Stimulated activated CD8-positive, alpha-beta memory T cell treated with anti-CD3 and anti-CD28 coated beads, Interleukin-2, amount 100 ng/mL, for 1 hour (primary cell): ENCODE measurements at places on chromosomes 2 and 18.

DNA sequence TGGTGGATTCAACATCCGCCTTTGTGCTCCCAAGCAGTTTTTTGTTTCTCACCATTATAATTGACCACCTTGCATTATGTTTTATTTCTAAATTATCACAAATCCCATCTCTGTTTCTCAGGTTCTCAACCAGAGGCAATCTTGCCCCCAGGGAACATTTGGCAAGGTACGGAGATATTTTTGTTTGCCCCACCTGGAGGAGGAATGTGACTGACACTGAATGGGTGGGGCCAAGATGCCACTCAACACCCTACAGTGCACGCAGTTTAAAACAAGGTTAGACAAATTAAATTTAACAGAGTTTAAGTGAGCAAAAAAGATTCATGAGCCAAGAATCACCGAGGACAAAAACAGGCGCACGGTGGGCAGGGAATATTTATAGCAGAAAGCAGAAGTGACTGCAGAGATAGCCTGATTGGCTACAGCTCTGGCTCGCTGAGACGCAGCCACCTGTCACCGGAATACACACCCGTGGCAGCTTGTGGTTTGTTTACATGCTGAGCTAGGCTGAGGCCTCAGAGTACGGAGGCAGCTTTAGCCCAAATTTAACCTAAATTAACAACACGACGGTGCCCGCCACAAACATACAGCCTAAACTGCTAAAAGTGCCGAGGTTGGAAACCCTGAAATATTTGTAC lies 150.0 kb upstream of the ALKAL2 start:
- DNase-seq: peak; percentile 33

DNA sequence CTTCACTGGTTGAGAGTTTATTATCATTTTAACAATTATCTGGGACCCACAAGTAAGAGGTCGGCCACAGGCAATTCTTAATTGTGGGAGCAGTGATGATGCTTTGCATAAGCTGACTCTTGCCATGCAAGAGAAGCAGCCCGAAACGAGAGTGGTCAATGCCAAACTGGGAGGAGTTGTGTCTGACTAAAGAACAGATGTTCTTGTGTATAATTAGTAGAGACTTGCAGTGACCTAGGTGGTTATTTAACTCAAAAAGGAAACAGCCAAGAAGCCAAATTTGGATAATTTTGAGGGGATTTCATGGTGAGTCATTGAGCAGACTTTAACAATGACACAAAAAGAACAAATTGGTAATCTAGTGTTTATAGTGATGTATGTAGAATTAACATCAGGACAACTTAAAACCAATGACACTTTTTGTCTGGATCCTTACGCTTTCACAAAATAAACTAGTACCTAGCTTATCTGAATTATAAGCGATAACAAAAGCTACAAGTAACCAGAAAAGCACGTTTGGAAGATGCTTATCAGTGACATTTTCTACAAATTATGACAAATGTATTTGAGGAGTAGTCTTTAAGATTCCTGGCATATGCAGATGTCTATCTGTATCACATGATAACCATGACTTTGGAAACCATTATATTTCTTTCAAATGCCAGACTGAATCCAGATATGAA lies 184.7 kb upstream of the DLGAP1 start:
- no peak for DNase-seq

GRCh38 chr2:142585785-142586184 lies 291.7 kb upstream of the KYNU start:
- DNase-seq: no peak

GRCh38 chr2:8472545-8473323 lies 209.1 kb upstream of the ID2 start:
- no peak for DNase-seq

DNA sequence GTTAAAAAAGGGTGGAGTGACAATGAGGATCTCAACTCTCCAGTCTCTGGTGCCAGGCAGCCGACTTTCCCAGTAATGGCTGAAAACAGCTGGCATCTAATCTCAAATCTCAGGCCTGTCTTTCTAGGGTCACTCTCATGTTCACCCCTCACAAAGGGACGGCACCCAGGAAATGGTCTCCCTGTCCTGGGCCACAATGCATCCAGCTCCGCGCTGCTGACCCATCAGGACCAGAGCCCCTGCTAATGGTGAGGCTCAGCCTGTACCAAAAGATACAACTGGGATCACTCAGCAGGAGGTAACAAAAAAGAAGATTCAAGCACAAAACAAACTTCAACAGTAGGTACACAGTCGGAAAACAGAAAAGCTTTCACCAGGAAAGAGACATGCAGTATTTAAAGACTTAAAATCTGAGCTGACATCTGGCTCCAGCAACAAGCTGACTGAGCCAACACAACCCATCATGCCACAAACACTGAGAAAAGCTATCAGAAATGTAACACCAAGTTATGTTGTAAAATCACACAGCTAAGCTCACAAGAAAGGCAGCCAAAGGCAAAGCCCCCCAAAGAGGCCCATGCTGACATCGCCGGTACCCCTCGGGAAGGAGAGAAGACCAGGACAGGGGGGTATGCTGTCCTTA lies 13.6 kb upstream of the KIDINS220 start:
- no peak for DNase-seq

DNA sequence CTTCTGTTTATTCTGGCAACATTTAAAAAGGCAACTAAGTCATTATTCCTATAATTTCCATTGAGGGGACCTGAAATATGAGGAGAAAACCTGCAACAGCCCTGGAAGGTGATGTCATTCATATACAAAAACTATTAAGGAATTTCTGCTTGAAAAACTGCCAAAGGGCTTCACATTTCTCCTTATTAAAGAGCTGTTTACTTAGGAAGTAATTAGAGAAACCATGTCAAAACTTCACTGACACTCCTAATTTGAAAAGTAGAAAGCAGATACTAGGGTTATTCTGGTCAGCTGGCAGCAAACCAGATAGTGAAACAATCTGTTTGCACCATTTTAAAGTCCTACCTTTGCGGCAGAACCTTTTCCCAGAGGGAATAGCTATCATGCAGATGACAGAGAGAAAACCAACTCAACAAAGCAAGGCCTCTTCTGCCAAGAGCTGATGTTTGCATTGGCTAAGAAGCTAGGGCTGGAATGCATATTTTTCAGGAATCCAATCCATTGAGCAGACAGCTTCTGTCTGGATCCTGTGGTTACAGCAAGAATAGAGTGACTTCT lies 592.2 kb upstream of the SYT4 start:
- DNase-seq: no peak

- DNase-seq: no peak
Observed at GRCh38 chr18:71598374-71598773, 945.8 kb downstream of the CBLN2 start.

- no peak for DNase-seq
Observed at GRCh38 chr2:59779571-59779970, 773.9 kb downstream of the BCL11A start.

- no peak for DNase-seq
Observed at GRCh38 chr2:97932975-97933662, 62.6 kb downstream of the TMEM131 start.

- no peak for DNase-seq
Observed at GRCh38 chr18:59631583-59632181, 65.5 kb downstream of the CCBE1 start.

DNA sequence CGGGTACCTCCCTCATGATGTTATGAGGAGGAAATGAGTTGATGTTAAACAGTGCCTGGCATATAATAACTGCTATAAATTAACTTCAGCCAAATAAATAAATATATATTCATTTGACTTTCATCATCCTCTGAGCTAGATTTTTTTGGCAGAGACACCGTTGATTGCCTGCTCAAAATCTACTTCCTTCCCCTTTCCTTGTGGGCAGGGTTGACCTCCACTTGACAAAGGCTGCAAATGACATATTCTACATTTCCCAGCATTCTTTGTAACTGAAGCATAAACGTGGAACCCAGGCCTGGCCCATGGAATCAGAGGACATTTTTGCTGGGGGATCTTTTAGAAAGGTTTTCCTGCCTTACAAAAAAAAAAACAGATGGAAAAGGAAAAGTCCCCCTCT lies 177.8 kb downstream of the TXNL1 start:
- no peak for DNase-seq

DNA sequence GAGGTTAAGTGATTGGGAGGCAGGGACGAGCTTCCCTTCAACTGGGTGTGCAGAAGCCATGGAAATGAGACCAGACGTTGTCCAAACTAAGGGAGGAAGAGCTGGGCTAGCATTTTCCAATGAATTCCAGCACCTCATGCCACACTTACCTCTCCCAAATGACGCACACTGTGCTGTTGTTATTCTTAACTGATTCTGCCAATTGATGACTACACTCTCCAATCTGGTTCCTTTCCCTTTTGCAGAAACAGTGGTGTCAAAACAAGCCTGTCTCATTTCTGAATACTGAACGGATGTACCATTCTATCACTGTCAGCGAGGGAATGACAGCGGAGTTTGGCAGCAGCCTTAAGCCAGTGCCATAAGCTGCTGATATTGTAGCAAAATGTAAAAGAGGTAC lies 380.5 kb upstream of the HNRNPA3 start:
- DNase-seq: no peak

GRCh38 chr2:10195278-10196109 lies 73.0 kb downstream of the RRM2 start:
- DNase-seq: no peak

DNA sequence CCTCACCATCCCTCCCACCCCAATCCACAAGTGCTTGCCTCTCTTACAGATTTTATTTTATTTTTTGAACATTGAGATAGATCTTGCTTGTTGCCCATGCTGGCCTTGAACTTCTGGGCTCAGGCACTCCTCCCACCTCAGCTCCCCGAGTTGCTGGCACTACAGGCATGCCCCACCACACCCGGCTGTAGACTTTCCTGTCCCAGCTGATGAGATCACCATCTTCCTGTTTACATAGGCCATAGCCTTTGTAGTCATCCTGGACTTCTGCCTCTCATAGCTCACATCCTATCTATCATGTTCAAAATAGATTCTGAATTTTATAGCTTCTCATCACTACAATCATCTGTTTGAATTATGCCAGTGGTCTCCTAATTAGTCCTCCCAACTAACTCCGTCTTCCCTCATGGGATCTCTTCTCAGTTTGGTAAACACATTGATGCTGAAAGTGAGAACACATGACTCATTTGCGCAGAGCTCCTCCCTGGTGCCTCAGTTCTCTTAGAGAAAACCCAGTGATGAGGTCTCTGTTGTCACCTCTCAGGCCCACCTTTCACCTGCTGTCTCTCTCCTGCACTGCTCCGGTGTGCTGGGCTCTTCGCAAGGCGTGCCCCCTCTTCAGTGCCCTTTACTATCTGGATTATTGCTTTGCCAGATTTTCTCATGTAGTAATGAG lies 243.0 kb downstream of the ZNF407 start:
- no peak for DNase-seq

- DNase-seq: no peak
Observed at GRCh38 chr2:97699765-97700444, 13.5 kb upstream of the ZAP70 start.

GRCh38 chr2:149134335-149134923 lies 95.9 kb downstream of the LYPD6B start:
- DNase-seq: no peak

GRCh38 chr2:143679617-143680016 lies 550.4 kb downstream of the ARHGAP15 start:
- DNase-seq: no peak

GRCh38 chr2:46632349-46632748 lies 153.0 kb downstream of the TMEM247 start:
- no peak for DNase-seq

GRCh38 chr2:156329031-156329926 lies 3.2 kb downstream of the NR4A2 start:
- no peak for DNase-seq

DNA sequence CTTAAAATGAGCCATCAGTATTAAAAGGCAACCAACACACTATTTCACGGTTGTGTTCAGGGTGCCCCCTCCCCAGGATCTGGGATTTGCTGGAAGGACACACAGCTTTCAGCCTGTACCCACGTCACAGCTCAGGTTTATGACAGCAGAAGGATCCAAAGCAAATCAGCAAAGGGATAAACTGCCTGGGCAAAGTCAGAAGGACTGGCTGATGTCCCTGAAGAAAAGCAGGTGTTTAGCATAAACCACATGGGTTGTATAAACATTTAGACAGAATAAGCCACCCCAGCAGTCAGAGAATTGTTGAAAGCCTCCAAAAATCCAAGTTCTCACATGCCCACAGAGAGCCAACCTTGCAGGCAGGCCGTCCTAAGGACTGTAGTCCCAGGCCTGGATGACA lies 63.9 kb downstream of the CD226 start:
- no peak for DNase-seq

GRCh38 chr2:8552293-8552801 lies 129.5 kb upstream of the ID2 start:
- DNase-seq: no peak

DNA sequence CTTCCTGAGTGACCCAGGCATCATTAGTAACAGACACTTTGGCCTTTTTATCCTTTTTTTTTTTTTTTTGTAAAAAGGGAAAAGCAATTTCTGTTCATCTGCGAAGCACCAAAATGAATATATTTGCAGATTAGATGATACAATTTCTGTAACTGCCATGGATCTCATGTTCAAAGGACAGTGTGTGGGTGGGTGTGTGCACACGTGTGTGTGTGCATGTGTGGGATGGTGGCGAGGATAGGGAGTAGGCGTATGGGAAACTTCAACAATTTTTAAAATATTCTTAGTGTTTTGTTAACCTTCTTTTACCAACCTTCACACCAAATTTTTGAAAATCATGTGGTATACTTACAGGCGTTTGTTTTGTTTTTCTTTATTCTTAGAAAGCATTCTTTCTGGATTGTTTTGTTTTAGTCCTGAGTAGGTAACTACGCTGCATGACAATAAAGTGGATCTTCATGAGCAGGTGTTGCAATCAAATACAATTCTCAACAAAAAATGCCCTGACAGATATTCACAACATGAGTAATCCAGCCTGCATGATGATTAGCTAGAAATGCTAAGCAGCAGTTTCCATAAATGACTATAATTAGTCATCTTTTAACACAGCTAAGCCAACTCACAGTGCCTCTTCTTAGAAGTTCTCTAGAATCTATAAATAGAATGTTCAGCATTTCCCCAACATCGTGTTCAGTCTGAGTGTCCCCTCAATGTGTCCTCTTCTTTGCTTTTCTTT lies 53.5 kb upstream of the RMDN2 start:
- no peak for DNase-seq

- DNase-seq: no peak
Observed at GRCh38 chr2:96320728-96321622, 4.1 kb upstream of the ITPRIPL1 start.

- DNase-seq: no peak
Observed at GRCh38 chr2:218033590-218034496, 31.0 kb upstream of the TNS1 start.

- DNase-seq: no peak
Observed at GRCh38 chr2:160308915-160309314, 108.8 kb upstream of the ITGB6 start.

GRCh38 chr2:98579926-98580325 lies 28.4 kb downstream of the COA5 start:
- no peak for DNase-seq

- no peak for DNase-seq
Observed at GRCh38 chr2:6814312-6814711, 51.4 kb downstream of the CMPK2 start.

- DNase-seq: no peak
Observed at GRCh38 chr18:48949606-48950535, 894 bp downstream of the SMAD7 start.

DNA sequence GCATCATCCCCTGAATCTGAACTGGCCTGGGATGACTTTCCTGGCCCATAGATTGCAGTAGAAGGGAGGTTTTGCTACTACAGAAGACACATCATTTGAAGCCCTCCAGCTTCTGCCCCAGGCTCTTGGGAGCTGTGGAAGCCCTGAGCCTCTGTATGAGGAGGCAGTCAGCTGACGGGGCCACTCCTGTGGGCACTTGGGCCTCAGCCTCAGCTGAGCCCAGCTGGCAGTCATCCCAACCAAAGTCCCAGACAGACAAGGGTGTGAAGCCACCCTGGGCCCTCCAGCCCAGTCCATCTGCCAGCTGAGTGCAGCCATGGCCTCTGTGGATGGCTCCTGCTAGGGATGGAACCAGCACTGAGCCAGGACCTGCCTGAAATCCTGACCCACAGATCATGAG lies 502.3 kb upstream of the HS6ST1 start:
- DNase-seq: no peak
